H7 (cell line): ENCODE measurements at places on chromosomes 6 and 20.

DNA sequence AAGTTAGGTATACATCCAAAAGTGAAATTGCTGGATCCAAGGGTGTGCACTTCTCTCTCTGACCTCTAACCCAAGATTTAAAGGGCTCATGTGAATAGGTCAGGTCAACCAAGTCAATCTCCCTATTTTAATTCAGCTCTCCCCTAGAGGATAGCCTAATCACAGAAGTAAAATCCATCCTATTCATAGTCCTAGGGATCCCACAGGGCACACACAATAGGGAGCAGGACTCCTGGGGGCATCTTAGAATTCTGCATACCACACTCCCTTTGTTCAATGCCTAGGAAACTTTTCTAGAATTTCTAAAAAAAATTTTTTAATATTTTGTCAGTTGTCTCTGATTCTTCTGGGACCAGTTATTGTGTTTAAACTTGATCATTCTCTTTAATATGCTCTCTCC, 35.1 kb downstream of the CST9L start:
- peak; percentile 71 for DNase-seq

GRCh38 chr20:1654996-1655395, 2.6 kb downstream of the SIRPG start:
- DNase-seq, result no peak

DNA sequence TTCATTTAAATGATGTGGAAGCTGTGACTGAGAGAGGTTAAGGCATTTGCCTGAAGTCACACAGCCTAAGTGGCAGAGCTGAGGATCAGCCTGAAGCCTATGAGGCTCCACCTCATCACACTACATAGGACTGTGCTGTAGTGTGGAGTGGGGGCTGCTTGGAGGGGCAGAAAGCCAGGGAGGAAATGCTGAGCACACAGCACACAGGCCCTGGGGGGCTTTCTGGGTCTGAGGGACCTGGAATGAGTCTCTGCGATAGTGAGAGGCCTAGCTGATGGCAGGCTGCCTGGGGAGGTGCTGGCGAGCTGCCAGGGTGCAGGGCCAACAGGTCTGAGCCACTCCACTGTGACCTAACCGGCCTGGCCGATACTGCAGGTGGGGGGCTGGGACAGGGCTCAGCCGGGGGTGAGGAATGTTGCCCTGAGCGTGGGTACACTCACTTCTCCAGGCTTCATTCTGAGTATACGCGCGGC, 2.2 kb upstream of the ARHGAP40 start:
- peak; percentile 43 for DNase-seq

GRCh38 chr6:155628306-155628705, 172.7 kb upstream of the NOX3 start:
- no peak for DNase-seq

DNA sequence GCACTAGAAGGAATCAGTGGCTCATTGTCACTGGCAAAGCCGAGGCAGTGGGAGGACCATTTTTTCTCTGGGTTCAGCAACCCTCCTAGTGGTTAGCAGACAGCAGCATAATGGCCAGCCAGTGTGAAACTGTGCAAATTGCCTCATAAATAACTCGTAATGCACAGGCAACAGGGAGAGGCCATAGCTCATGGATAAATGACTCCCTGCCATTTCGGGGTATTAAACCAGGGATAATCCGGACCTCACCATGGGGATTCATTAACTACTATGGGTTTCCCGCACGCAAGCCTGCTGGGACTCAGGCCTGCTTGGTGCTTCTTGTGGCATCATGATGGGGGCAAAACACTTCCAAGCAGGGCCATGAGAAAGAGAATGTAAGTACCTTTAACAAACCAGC, 158.2 kb upstream of the CHD6 start:
- DNase-seq, result no peak

GRCh38 chr20:56328861-56329260, 29.9 kb upstream of the FAM210B start:
- DNase-seq, result no peak
